ENCODE measurements at places on chromosomes 6 and 20.

GRCh38 chr6:43798688-43799444, 28.9 kb downstream of the VEGFA start:
- DNase-seq, result peak; percentile 33

GRCh38 chr20:37361336-37361735, 15.4 kb downstream of the SRC start:
- no peak for DNase-seq

DNA sequence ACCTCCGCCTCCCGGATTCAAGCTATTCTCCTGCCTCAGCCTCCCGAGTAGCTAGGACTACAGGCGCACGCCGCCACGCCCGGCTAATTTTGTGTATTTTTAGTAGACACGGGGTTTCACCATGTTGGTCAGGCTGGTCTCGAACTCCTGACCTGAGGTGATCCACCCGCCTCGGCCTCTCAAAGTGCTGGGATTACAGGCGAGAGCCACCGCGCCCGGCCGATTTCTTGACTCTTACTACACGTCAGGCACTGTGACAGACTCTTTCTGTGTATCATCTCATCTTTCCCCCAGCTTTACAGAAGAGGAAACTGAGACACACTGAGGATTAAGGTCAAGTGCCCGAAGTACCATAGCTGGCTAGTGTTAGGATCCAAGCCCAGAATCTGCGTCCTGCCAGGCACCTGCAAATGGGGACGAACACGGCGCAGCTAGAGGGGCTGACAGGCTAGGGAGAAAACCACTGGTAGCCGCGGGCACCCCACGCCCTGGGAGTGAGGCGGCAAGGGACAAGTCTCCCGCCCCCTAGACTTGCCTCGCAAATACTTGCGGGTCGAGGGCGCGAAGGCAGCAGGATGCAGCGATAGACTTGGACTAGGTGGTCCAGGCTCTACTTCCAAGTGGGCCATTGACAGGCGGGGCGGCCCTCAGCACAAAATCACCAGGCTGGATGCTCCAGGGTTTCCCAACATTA, 1.1 kb upstream of the TAF8 start:
- peak; percentile 58 for DNase-seq

- no peak for DNase-seq
These were observed 106.5 kb downstream of the LY86 start for GRCh38 chr6:6694825-6695624.

GRCh38 chr20:24580006-24580405, 110.6 kb downstream of the SYNDIG1 start:
- no peak for DNase-seq

GRCh38 chr6:131368198-131368911, 204.7 kb upstream of the ARG1 start:
- no peak for DNase-seq

- no peak for DNase-seq
These were observed 8.5 kb upstream of the FABP7 start for GRCh38 chr6:122770835-122771601.

DNA sequence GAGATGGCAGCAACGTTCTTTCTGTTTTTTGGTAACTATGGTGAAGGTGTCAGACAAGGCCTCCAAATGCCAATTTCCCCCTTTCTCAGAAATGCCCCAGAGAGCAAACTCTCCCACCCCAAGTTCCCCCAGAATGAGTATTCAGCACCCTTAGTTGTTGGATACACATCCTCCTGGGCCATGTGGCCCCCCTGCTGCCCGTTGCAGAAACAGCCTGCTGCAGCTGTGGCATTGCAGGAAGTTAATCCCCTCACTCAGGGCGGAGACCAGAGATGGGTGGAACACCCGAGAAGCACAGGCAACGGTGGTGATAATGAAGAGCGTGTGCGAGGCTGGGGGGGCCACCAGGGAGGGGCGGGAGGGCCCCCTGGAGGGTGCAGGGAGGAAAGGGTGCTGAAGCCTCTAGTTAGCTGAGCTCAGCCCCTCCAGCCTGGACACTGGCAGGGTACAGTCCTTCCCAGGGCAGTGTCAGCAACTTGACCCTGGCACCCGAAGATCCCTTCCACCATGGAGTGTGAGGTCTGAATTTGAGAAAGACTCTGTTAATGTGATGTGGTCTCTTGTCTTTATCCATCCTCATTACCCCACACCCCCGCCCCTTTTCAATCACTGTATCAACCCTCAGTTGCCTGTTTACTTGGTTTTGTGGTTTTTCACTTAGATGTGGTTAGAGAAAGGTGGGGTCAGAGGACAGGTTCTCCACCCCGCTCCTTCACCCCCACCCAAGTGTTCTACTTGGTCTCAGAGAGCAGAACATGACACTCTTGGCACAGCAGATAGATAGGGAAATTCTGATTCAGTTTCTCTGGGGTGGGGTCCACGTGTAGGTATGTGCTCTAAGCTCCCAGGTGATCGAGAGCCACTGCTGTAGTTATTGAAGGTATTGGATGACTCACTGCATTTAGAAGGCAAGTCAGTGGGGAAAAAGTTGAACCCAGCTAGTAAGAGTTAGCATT, 208.8 kb upstream of the SUPT3H start:
- DNase-seq, result peak; percentile 53

DNA sequence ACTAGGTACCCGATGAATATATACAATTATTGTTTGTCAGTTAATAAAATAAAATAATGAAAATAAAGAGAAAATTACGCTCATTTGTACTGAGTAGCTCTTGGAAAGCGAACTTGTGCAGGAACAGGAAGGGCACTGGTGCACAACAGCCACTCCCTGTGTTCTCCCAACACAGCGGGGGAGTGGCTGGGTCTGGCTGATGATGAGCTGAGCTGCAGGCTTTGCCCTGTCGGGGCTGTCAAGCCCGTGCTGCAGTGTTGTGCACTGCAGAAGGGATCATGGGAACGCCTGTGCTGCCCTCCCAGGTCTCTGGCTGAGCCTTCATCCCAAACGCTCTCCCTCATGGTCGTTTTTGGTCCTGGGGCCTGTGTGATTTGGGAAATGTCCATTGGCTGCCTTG, 131.7 kb upstream of the MAP3K4 start:
- DNase-seq, result no peak

GRCh38 chr6:31579546-31580437, 2.4 kb downstream of the LTB start:
- peak; percentile 65 for DNase-seq

DNA sequence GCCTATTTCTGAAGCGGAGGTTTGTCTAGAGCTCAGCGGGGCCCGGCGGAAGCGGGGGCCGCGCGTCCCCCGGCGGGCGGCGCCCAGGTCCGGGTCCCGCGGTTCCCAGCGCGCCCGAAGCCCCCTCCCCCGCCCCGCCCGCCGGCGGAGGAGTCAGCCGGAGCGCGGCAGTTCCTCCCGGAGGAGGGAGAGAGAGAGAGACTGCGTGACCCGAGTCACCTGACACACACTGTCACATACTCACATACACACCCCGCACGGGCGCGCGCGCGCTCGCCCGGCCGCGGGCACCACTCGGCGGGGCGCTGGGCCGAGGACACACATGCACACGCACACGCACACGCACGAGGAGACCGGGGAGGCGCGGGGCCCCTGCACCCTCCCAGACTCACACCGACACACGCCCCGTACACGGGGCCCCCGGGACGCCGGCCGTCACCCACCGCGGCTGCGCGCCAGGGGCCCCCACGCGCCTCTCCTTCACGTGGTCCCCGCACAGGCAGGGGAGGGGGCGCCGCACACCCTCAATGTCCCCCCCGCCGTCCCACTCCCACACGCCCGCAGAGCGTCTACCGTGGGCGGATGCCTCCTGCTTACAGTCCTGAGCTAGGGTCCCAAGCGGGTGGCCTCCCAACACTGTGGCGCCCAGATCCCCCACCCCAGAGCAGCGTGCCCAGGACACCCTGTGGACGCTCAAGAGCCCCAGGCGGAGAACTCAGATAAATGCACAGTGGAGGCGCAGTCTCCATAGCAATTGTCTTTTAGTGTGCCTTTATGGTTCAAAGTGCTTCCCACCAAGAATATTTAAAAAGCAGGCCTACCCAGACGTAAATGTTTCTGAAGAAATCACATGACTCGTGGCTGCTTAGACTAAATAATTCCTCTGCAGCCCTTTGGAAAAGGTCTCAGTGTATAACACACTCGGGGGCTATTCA, at the start of gene RRAGD:
Gene RRAGD, minus strand, starts transcription at position 203 of the 935 bp plus-strand sequence. CDS start 280 bp downstream, outside the sequence.
- DNase-seq, result peak; percentile 75

DNA sequence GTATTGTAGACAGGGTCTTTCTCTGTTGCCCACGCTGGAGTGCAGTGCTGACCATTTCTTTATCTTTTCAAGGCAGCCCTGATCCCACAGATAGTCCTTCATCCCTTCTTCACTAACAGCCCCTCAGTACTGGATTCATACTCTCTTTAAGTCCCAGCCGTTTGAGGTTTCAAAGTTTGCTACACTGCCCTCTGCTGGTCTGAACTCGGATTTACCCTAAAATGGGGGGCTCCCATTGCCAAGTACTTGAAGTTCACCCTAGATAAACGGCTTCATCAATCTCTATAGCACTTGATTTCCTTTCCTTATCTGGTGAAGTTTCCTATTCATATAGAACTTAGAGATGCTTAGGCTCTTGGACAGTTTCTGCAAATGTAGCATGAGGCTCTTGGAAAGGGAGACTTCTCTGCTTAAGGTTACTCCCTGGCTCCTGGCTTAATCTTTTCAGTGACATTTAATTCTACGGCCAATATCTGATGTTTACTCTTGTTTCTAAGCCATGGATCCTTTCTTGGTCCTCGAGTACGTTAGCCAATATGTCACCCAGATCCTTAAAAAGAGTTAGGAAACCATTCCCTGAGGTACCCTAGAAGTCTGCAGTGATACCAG, 21.4 kb upstream of the PREP start:
- peak; percentile 79 for DNase-seq

- no peak for DNase-seq
These were observed 454.6 kb upstream of the MARCKS start for GRCh38 chr6:113402544-113402943.

DNA sequence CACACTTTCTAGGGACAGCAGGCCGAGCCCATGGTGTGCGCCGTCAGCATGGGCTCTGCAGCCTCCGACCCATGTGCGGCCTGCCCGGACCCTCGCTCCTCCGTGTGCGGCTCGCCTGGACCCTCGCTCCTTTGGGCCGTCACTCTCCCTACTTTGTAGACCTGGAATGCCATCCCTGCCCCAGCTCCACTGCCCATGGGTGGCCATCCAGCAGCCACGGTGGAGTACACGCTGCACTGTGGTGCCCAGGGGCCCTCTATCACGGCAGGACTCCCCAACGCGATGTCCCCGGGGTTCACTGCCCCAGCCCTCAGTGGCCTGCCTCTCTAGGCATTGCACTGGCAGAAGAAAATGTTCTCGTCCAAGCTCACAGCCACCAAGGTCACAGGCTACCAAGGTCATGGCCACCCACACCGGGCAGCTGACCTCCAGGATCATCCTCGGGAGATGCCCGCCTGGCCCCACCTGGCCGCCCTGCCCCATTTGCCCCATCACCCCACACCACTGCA, 24.1 kb upstream of the MRGBP start:
- no peak for DNase-seq

DNA sequence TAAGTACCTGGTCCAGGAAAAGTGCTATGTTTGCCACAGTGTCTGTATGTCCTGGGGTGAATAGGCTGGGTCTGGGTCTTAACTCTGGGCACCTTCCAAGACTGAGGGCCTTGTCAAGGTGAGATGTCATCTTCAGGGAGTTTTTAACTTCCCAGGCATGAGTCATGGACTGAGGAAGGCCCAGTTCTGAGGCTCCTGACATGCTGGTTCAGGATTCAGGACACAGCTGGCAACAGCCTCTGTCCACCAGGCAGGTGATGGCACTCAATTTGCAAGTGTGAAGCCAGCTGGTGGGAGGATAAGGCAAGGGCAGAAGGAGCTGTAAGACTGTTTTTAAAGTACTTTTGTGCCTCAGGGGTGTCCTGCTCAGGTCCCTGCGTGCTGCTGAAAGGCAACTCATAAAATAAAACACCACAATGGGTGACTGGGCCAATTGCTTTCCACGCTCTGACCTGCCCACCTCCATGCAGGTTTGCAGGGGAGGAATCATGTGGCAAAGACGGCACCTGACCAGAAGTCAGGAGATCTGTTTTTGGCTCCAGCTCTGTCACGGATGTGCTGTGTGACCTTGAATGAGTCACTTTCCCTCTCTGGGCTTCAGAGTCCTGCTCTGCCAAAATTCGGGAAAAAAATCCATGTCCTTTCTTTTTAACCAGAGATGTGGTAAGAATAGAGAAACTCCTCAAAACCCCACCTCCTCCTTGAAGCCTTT, 4.9 kb upstream of the PACSIN1 start:
- DNase-seq, result no peak

DNA sequence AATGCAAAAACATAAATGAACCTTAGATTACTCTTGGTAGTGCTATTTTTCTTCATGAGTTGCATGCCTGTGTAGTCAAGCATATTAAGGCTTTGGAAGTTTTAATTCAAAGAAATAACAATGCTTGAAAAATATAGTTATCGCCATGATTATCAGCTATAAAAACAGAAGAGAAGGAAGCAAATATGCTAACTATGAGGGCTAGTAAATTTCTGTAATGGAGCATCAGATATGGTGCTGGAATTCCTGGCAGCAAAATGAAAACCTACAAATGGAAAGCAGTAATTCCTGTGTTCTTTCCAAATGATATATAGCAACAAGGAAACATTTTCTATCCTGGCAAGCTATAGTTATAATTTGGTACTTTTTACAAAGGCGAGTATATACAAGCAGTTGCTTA, 29.7 kb downstream of the DOP1A start:
- DNase-seq, result no peak

- DNase-seq, result no peak
These were observed 13.1 kb upstream of the SAYSD1 start for GRCh38 chr6:39128106-39128505.

DNA sequence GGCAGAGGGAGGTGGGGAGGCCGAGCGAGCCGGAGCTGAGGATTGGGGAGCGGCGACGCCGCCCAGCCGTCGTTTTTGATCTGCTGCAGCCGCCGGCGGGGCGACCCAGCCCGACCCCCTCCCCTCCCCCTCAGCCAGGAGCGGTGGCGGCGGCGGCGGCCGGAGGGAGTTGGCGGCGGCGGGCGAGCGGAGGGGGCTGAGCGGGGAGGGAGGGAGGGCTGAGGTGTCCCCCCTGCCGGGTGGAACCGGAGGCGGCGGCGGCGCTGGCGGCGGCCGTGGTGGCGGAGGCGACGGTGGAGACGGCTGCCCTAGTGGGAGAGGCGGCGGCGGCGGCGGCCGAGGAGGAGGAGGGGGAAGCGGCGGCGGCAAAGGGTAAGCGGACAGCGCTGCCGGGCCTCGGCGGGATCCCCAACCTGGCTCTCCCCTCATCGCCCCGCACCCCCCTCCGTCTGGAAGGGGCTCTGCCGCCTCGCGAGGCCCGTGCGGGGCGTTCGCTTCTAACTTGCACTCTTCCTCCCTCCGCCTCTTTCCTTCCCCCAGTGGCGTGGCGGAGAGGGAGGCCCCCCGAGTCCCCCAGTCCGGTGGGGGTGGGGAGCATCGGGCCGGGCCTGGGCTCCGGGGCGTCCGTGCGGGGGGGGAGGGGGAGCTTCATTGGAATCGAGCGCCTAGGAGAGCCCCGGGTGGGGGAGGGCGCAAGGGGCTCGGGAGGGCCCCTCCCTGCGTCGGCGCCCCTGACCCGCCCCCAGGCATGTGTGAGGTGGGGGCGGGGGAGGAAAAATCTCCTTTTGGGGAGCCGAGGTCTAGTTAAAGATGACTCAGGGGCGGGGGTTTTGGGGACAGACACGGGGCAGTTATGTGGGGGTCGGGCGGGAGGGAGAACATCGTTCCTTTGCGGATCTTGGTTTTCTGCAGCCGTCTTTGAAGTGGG, at the start of gene TAB2:
Gene TAB2, plus strand, starts transcription at position 69 of the 928 bp plus-strand sequence. CDS start 52,286 bp downstream, outside the sequence.
- peak; percentile 86 for DNase-seq
